ENCODE measurements at places on chromosomes 13 and 19.
A peak's percentile ranks its signal among the peaks of the same experiment; 100 is the strongest.

DNA sequence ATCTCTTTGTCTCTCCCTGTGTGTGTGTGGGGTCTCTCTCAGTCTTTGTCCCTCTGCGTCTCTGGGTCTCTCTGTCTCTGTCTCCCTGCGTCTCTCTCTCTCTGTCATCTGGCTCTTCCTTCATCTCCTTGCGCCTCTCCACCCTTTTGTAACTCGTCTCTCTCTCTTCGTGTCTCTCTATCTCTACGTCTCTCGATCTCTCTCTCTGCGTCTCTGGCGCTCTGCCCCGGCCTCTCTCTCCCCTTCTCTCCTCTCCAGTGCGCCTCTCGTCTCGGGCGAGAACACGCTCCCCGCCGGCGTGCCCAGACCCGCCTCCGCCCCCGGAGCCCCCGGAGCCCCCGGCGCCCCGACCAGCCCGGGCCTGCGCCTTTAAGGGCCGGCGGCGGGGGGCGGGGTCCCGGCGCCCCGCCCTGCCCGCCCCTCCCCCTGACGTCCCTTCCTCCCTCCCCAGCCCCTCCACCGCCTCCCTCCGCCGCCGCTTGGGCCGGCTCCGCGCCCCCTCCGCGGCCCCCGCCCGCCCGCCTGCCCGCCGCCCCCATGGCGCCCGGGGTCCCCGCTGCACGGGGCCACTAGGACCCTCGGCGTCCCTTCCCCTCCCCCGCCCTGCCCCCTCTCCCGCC lies at the start of gene MARK4:
MARK4 (plus strand) TSS at position 440 of the 620 bp plus-strand sequence. CDS start 318 bp downstream, outside the sequence.
- peak; percentile 45 for DNase-seq

- no peak for DNase-seq
These were observed 63.4 kb upstream of the KPNA3 start for GRCh38 chr13:49855930-49856329.

DNA sequence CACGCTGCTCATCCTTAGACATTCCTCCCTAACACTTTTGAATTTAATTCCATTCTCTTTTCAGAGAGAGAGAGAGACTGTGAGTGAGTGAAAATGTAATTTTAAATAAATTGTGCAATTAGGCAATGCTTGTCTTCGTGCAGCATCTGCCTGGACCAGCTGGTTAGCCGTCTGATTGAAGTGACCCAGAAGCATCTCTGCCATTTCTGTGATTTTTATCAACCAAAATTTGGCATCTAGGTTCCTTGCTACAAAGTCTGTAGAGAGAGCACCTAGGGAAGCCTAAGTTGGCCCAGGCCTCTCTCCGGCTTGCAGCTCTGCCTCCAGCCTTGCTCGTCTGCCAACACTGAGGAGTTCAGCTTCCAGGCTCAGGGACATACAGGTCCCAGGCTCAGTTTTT lies 138.6 kb upstream of the GPR12 start:
- DNase-seq: no peak

DNA sequence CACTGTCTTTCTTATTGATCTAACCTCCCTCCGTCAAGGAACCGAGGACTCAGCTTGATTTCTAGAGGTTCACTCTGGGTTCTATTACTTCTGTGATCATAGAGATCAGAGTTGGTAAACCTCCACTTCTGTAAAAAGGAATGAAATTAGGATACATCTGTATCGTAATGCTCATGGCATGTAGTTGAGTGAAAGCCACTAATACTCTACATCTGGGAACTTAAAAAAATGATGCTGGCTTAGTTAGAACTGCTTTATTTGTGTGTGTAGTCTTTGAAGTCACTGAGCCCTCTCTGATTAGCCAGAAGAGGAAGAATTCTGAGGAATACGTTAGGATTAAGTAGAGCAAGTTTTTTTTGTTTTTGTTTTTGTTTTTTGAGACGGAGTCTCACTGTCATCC lies 140.8 kb downstream of the GGACT start:
- no peak for DNase-seq

DNA sequence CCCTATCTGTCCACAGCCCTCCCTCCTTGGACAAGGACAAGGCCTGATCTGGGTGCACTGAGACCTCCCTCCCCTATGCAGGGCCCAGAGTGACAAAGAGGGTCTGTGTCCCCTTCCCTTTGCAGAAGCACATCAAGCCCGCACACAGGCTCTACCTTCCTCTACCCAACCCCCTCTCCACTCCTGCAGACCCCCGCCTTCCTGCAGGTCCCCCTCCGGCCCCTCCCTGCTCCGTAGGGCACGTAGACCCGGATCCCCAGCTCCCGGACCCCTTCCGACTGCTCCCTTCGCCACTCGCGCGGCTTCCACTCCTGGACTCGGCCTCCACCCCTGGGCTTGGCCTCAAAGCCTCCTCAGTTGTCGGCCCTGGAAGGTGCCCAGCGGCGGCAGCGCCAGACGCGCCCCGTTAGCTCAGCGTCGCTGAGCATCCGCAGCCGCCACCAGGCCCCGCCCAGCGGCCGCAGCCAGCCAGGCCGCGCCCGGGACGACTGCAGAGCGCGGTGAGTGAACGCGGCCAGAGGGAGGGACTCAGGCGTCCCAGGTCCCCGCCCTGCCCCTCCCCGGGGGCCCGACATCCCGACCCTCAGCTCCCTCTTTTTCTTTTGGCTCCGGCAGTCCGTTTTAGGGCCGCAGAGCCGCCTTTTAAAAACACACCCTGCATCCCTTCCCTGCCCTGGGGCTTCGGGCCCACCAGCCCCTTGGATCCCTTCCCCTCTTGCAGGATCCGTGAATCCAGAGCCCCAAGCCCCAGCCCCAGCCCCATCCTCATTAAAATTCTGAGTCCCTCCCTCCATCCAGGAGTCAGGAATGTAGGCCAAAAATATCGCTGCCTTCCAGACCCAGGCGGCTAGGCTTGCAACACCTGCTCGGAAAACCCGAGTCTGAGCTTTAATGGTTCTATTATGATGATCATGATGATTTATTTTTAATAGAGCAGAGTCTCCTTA lies 1.5 kb upstream of the MYADM start:
- peak; percentile 47 for DNase-seq

DNA sequence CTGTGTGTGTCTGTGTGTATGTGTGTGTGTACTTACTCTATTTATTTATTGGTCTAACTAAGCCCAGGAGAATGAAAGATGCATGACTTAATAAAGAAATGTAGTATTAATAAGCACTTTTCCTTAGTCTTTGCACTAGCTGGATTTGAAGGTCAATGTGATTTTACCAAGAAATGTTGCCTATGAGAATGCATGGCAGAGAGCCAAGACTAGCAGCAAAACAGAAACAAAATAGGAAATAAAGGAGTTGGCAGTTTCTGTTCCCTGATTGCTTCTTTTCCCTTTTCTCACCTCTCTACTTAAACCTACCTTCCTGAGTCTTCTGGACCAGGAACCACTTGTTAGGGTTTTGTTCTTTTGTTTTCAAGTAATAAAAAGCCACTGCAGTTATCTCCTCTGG lies 286.1 kb downstream of the KCTD12 start:
- DNase-seq: peak; percentile 62

All from iris pigment epithelial cell (primary cell).